ENCODE measurements at places on chromosomes 4 and X. TPM values are rescaled to one million over a fixed set of nuclear protein-coding genes. Genes with fewer than 3 reads are reported as not detected.
A peak's percentile ranks its signal among the peaks of the same experiment; 100 is the strongest.

VEGFD gene
- 4.8 TPM for total RNA-seq

GRCh38 chrX:12974796-12975669 is at the start of gene TMSB4X:
TMSB4X (plus strand) TSS chrX:12975110.
- DNase-seq: peak; percentile 95

RBM47 gene
- 33.5 TPM for total RNA-seq

- DNase-seq: no peak
Measured at GRCh38 chrX:108640817-108641216, 95.5 kb downstream of the IRS4 start.

TMEM154 gene
- 5.4 TPM for total RNA-seq

DNA sequence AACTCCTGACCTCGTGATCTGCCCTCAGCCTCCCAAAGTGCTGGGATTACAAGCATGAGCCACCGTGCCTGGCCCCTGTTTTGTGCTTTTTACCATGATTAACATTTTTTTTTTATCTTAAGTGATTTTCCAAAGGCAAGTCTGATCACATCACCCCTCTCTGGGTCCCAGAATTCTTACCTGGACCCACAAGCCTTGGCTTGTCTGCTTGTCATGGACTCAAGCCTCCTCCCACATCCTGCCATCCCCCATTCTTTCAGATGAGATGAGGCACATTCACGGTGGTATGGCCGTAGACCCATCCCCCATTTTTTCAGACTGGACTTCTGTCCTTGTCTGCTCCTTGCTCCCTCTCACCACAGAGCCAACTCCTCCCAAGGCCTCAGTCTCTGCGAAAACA is 55.3 kb downstream of the APLN start:
- DNase-seq: no peak

GRCh38 chr4:37882665-37883296 is 8.1 kb upstream of the TBC1D1 start:
- DNase-seq: no peak

MAGEA4 gene
- not detected for total RNA-seq

- no peak for DNase-seq
Measured at GRCh38 chrX:109920325-109920724, 82.6 kb upstream of the TMEM164 start.

RBMXL3 gene
- total RNA-seq: not detected

DNA sequence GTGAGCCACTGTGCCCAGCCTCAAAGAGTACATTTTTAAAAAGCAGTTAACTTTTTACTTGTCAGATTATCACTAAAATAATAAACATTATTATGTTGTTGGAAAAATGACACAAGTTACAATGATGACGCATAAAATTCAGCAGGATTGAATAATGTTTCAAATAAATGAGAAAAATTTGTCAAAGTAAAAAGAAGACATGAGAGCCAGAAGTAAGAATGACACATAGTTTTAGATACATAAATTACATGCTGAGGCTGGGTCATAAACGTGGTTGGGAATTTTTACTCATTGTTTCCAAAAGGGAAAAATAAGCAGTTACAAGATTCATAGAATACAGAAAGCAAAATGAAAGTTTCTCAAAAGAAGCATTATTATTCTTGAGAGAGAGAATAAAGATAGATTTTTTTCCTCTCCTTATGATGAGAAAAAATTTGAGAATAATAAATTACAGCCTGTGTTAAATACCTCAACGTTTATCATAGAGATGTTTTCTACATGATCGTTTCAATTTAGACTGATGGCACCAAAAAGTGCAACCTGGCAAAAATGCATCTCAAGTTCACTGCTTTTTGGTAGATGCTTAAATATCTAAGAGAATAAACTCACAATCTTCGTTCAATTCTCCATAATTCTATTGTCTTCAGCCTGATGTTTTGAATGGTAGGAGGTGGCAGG is 40.4 kb downstream of the GUCY1B1 start:
- no peak for DNase-seq

DNA sequence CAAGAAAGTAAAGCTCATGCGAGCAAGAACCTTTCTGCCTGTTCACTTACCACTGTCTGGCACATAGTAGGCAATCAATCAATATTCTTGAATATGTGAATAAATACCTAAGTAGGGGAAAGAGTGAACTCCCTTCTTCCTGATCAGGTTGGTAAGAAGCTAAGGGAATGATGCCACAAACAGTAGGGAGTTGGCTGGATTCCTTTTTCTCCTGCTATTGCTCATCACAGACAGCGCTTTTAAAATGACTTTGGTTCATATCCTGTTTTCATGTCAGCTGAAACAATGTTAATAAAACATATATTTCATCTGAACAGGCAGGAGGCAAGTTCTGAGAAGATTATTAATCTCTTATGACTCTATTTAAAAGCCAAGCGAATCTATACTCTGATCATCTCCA is 99.2 kb downstream of the NSUN7 start:
- DNase-seq: no peak

DNA sequence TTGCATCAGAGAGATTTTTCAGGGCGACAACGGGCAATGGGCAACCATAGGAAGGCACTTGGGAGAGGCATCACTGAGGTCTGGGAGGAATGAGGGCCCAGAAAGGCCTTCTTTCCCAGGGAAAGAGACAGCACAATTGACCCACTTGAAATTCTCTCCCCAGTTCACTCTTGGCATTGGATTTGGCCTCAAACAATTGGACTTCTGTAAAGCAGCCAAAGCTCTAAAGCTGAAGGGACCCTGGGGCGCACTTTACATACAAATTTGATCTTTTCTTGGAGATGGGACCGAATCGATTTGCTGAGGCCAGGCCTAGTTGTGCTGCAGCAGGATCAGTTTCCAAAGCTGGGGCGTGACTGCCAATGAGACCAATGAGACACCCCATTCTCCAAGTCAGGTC is 3.2 kb downstream of the ARHGAP36 start:
- DNase-seq: no peak

GRCh38 chr4:10285028-10285427 is 168.4 kb upstream of the WDR1 start:
- no peak for DNase-seq

TIGD2 gene
- total RNA-seq: 1.5 TPM

ZBTB49 gene
- total RNA-seq: 4.9 TPM

DNA sequence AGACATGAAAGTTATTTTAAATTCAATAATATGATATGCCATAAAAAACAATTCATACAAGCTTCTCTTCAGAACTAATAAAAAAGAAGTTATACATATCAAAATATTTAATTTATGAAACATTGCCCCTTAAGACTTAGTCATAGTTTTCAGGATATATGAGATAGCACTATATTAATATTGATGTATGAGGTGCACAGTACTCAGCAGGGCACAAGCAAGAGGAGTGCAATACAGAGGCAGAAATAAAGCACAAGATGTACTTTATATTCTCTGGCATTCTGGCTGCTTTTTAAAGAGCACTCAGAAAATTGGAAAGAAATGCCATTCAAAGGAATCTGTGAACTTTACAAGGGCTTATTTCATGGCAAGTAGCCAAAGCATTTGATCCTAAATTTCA is 274.9 kb downstream of the CPXCR1 start:
- no peak for DNase-seq

GRCh38 chr4:113003841-113004240 is 45.6 kb upstream of the ANK2 start:
- no peak for DNase-seq

SPANXD gene
- not detected for total RNA-seq

PDLIM3 gene
- total RNA-seq: 411 TPM

- DNase-seq: no peak
Measured at GRCh38 chr4:13918991-13919441, 291.5 kb upstream of the BOD1L1 start.

- no peak for DNase-seq
Measured at GRCh38 chrX:133818019-133818418, 167.4 kb downstream of the GPC3 start.

GRCh38 chrX:53580742-53581504 is 105.6 kb downstream of the HUWE1 start:
- no peak for DNase-seq

- no peak for DNase-seq
Measured at GRCh38 chr4:39514888-39515401, 12.3 kb downstream of the UGDH start.

DNA sequence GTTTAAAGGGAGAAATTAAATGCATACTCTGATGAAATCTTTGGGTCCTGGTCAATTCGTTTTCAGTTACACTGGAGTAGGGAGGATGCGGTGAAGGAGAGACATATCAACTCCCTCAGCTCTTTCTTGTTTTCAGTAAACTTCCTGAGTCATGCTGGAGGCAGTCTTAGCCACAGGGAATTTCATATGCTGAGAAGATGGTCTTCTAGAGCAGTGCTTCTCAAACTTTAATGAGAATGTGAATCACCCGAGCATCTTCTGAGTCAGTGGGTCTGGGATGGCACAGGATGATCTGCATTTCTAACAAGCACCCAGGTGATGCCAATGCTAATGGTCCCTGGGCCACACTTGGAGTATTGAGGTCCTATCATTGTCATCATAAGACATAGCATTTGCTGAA is 214.5 kb downstream of the KIT start:
- no peak for DNase-seq

- no peak for DNase-seq
Measured at GRCh38 chr4:2049811-2050210, 9.3 kb upstream of the NAT8L start.

- no peak for DNase-seq
Measured at GRCh38 chrX:102833136-102833535, 103.9 kb upstream of the RAB40AL start.

AR gene
- 12.8 TPM for total RNA-seq

DNA sequence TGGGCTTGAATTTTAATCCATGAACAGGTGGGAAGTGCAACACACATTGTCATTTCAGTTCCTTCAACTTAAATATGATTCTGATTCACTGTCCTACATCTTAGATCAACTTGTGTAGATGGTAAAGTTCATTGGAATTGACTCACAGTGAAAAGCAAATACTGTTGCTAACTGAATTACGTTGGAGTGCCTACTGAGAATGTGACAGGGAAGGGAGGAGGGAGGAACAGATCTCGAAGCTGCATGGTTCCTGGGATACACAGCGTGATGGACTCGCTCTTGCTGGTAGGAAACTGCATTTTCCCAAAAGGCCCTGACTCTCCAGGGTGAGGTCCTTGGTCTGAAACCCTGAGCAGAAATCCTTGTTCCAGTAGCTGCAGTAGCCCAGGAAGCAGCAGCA is 284.2 kb downstream of the USP46 start:
- DNase-seq: no peak

DNA sequence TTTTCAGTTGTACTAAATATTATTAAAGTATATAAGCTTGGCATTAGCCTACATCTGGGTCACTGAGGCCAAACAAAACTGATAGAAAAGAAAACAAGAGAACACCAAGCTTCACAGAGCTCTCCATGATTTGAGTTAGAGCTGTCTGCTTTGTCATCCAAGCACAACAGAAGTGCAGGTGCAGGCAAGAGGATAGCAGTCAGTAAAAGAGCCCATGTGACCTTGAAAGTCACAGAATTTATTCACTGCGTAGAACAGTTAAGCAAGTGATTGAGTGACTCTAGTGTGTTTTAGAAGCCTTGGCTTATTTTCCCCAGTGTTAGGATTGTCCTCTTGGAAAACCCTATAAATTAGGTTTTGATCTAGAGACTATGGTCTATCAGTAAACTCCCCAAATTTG is 49.4 kb upstream of the PRDM5 start:
- no peak for DNase-seq

- no peak for DNase-seq
Measured at GRCh38 chrX:57651169-57651919, 28.7 kb downstream of the NLRP2B start.

PCDH7 gene
- total RNA-seq: 232 TPM

- DNase-seq: no peak
Measured at GRCh38 chrX:133402042-133402453, 13.2 kb downstream of the GPC4 start.

GRCh38 chr4:143397887-143398286 is 61.2 kb downstream of the GAB1 start:
- no peak for DNase-seq

PDZD4 gene
- 19.2 TPM for total RNA-seq

- no peak for DNase-seq
Measured at GRCh38 chr4:175440786-175441185, 371.3 kb downstream of the GPM6A start.

DNA sequence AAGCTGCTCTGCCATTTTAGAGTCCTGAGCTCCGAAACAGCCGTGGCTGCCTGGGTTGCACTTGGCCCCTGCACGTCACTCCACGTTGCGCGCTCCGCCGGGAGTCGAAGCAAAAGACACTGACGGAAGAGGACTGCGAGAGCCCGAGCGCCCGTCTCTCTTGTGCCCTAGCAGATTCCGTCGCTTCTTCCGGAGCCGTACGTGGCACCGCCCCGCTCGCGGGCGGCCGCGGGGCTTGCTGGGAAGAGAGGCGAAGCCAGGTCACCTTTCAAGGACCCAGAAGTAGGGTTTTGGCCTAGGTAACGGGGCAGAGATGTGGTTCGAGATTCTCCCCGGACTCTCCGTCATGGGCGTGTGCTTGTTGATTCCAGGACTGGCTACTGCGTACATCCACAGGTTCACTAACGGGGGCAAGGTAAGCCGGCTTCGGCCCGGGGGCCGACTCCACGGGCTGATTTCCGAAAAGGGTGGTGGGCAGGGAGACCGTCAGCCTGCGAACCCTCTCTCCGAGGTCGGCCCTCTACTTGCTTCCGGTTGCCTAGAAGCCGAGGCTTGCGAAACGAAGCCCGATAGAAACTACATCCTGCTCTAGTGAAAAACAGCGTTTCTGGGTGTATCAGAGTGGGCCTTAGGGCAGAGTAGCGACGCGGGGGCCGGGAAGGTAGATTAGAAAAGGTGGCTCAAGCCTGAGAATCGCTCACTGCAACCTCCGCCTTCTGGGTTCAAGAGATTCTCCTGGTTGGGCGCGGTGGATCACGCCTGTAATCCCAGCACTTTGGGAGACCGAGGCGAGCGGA is at the start of the genes NDUFA1 and RNF113A:
Gene NDUFA1, plus strand, starts transcription at position 234 of the 797 bp plus-strand sequence. Its CDS starts 80 bp downstream, at position 314.
Gene RNF113A, minus strand, starts transcription at position 135 of the 797 bp plus-strand sequence. Its CDS starts 120 bp downstream, at position 15.
- peak; percentile 91 for DNase-seq

GRCh38 chr4:6380746-6381410 is 91.5 kb downstream of the PPP2R2C start:
- peak; percentile 29 for DNase-seq

- no peak for DNase-seq
Measured at GRCh38 chr4:146110871-146111485, 64.5 kb upstream of the LSM6 start.

GRCh38 chr4:6674500-6675149 is 19.1 kb upstream of the S100P start:
- DNase-seq: no peak

ZNF827 gene
- 29.2 TPM for total RNA-seq

Measured in aorta (tissue), 5 donors.